Activated T-helper 1 cell treated with anti-CD3 and anti-CD28 coated beads, Interleukin-12 subunit alpha, Interleukin-12 subunit beta, Interleukin-2, Interleukin-4 antibody, amounts not matched to agents 30 ng/mL and 10 ng/mL and 1 ng/mL, durations not matched to agents 14 hours and 24 hours and 36 hours (primary cell): ENCODE measurements at places on chromosomes 5 and 9. TPM values are rescaled to one million over a fixed set of nuclear protein-coding genes. Genes with fewer than 3 reads are reported as not detected.

The C5orf58 gene
- not detected in 2 replicates for total RNA-seq

DNA sequence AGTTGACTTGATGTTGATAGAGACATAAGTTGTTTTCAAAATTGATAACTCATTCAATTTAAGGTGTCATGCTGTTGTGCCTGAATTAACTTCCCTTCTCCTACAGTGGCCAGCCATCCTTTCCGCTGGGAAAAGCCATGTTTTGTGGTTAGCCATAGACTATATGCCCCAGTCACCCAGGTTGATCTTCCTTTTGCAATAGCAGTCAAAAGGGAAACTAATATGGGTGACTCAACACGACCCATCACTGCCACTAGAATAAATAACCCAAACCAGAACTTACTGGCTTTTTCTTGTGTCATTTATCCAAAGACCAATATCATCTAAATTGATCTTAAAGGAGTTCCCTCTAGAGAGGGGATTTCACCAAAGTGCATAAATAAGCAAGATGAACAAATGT lies 87.4 kb downstream of the PTCD2 start:
- no peaks in the 10 kb centered on the region for H3K36me3 ChIP-seq
- no peaks in the 10 kb centered on the region for H3K4me1 ChIP-seq
- no peak overlapping the region for H3K4me3 ChIP-seq
- H3K27ac ChIP-seq = no peak overlapping the region

DNA sequence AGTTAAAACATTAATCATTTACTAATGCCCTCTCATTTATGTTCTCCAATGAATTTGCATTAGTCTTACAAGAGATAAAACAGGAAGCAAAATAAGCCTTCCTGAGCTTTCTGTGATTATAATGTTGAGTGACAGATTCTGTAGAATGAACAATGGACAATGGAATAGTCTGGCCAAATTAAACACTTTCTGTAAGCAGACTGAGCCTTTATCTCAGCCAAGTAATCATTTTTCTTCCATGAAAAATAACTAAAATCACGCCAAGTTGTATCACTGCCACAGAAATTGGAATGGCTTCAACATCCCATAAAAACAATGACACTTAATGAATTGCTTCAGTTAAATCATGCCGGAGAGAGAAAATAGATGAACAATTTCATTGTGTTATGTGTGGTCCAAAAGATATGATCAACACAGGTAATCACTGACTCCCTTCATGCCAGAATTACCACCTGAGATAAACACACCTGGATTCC lies 63.0 kb downstream of the TSSK1B start:
- H3K4me1 ChIP-seq = no peaks in the 10 kb centered on the region
- no peak overlapping the region for H3K27ac ChIP-seq
- no peak overlapping the region for H3K4me3 ChIP-seq
- H3K36me3 ChIP-seq = peaks cover 3% of the 10 kb centered on the region
- no peak for DNase-seq
- H3K27me3 ChIP-seq = peaks cover 31% of the 10 kb centered on the region

- H3K27me3 ChIP-seq = peaks cover 20% of the 10 kb centered on the region
- H3K36me3 ChIP-seq = no peaks in the 10 kb centered on the region
- no peak overlapping the region for H3K4me3 ChIP-seq
- H3K4me1 ChIP-seq = no peaks in the 10 kb centered on the region
- DNase-seq = no peak
Observed at GRCh38 chr5:39461007-39461682, 36.4 kb upstream of the DAB2 start.

The ENTPD8 gene
- total RNA-seq = not detected in 2 replicates
